ENCODE measurements at places on chromosomes 11 and 22.
A peak's percentile ranks its signal among the peaks of the same experiment; 100 is the strongest.

DNA sequence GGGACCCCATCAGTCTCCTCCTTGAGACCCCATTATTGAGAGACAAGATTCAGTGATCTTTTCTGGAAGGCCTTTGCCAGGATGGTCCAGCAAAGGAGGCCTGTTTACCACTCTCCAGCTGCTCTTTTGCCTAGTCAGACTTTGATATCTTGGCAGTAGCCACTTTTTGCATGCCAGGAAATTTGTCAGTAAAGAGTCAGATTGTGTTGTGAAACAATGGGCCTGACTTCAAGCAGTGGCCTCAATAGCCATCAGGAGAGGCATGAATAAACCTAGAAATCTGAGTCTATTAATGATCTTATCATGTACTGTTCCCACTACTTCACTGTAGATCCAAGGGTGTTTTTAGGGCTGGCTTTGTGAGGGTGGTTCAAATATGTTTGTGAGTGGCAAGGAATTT is 479.4 kb downstream of the JRKL start:
- DNase-seq, result no peak

DNA sequence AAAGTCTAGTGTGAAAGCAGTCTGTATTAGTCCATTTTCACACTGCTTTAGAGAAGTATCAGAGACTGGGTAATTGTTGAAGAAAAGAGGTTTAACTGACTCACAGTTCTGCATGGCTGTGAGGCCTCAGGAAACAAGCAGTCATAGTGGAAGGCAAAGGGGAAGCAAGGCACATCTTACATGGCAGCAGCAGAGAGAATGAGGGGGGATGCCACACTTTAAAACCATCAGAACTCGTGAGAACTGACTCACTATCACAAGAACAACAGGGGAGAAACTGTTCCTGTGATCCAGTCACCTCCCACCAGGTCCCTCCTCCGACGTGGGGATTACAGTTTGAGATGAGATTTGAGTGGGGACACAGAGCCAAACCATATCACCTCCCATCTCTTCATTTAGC is 13.8 kb upstream of the TUBA8 start:
- no peak for DNase-seq

DNA sequence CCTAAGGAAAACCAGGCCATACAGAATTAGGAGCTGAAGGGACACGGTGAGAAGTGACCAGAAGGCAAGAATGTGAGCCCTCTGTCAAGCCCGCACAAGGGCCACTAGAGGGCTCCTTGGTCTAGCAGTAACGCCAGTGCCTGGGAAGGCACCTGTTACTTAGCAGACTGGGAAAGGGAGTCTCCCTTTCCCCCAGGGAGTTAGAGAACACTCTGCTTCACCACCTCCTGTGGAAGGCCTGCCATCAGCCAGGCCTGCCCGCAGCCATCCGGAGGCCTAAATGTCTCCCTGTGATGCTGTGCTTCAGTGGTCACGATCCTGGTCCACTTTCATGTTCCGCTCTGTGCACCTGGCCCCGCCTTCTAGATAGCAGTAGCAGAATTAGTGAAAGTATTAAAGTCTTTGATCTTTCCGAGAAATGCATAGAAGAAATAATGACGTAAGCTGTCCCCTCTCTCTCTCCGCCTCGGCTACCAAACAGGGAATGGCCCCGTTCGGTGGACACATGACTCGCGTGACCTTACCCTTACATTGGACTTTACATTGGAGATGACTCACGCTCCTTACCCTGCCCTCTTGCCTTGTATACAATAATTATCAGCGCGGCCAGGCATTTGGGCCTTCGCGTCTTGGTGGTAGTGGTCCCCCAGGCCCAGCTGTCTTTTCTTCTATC is 10.7 kb upstream of the GSTP1 start:
- DNase-seq, result peak; percentile 58

DNA sequence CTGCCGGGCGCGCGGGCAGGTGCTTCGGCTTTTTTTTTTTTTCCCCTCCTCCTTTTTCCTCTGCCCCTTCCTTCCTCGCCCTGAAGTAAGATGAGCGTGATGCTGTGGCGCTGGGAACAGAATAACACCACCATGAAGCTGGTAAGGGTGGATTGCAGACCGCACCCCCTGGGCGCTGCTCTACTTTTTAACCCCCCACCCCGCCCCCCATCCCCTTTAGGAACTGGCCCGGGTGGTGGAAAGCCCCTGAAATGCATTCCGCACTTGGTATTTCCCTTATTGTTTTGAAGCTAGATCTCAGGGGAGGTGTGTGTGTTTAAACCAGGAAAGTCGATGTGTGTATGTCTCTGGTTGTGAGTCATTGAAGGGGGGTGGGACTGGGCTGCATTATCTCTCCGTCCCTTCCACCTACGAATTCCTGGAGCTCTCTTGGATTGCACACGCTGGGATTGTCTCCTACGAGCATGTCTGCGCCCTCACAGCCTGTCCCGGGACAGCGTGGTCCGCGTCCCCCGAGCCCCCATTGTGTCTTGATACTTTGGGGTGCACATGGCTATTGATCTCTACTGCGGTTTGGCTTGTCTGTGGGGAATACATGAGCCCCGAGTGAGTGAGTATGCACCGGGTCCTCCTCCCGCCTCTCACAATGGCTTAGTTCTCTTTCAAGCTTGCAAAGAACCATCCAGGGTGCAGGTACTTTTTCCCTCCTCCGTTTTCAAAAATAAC is 64.9 kb downstream of the NAV2 start:
- DNase-seq, result no peak

DNA sequence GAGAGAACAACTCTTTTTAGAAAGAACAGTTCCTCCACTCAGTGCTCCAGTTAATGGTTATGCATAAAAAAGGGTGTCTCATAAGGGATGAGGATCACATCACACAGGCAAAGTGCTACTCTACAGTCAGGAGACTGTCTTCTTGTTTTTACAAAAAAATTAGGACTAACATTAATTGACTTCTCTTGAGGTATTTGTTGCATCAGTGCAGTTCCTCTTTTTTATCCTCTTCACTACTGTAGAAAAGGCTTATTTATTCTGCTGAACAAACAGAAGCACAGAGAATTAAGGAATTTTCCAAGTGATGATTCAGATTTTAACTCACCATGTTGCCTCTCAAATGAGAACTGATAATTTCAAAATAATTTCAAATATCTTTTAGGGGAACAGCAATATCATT is 1.9 kb downstream of the MMP8 start:
- DNase-seq, result no peak

- no peak for DNase-seq
These were observed 67.9 kb downstream of the PIWIL4 start for GRCh38 chr11:94635072-94635471.

DNA sequence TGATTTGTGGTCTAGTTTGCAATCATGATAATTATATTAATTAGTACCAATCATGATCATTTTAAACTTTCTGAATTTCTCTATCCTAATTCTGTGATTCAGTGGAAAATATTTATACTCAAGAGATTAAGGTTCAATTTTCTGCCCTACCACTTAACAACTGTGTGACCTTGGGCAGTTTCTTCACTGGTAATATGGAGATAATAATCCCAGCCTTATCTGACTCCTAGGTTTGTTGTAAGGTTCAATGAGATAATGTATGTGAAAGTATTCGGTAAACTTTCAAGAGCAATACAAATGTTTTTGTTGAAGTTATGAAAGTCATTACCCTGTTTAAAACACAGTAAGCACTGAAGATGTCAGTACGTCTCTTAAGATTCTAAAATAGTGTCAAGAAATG is 36.3 kb downstream of the CSTPP1 start:
- DNase-seq, result no peak

GRCh38 chr22:40928657-40929056 is 22.5 kb upstream of the RBX1 start:
- no peak for DNase-seq

- no peak for DNase-seq
These were observed 14.5 kb downstream of the ROBO3 start for GRCh38 chr11:124879493-124880289.

GRCh38 chr11:104934594-104934993 is 33.8 kb downstream of the CASP4 start:
- no peak for DNase-seq

- no peak for DNase-seq
These were observed 2.5 kb upstream of the APOL4 start for GRCh38 chr22:36204001-36204631.

- DNase-seq, result no peak
These were observed 54.5 kb upstream of the RRAS2 start for GRCh38 chr11:14413307-14414069.

DNA sequence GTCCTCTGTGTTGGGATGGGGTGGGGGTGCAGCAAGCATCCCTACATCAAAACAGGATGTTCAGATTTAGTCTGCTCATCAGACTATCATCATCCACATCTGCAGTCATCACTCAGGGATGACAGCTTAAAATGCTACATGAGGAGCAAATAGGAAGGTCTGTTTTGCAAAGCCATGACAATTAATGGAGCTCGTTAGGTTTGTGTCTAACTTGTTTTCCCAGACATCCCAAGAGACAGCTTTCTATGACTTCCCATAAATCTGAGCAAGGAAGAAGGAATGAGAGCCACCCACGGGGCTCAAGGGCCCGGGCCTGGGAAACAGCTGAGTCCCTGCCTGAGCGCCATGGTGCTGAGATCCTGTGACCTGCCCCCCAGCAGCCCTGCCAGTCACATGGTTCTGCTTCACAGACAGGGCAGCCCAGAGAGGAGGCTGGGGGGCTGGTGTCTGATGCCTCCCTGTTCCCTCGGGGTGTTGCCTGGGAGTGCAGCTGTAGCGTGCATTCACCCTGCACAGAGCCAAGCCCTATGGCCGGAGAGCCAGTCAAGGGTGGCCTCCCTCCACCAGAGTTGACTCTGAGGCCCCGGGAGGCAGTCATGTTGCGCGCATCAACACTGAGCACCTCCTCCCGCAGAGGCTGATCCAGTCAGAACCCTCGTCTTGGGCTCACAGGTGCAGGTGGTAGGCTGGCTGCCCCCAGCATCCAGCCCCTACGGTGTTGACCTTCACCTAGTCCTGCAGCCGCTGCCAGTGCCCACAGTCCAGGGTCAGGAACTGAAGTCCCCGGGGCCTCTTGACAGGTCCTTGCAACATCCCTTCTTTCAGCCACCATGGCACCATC is 12.1 kb downstream of the DERL3 start:
- no peak for DNase-seq

DNA sequence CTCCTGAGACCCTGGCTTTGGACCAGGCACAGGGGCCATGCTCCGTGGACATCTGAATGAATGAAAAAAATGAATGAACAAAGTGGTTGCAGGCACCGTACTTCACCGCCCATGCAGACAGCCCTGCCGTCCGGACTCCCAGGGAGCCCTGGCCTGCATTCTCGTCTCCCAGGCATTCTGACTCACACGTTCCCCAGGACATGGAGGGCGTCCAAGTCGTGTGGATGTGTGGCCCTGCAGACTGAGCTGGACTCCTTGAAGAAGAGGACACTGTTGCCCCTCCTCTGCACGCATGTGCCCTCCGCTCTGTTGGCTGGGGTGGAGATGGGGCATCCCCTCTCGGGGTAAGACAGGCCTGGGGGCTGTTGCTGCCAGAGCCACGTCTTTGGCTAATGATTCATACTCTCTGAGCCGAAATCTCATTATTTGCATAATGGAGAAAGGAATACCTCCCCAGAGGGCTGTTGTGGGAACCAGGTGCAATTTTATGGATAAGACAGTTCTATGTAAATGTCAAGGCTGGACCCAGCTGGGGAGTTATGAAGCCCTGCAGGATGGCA is 49.7 kb downstream of the RTL6 start:
- peak; percentile 2 for DNase-seq

DNA sequence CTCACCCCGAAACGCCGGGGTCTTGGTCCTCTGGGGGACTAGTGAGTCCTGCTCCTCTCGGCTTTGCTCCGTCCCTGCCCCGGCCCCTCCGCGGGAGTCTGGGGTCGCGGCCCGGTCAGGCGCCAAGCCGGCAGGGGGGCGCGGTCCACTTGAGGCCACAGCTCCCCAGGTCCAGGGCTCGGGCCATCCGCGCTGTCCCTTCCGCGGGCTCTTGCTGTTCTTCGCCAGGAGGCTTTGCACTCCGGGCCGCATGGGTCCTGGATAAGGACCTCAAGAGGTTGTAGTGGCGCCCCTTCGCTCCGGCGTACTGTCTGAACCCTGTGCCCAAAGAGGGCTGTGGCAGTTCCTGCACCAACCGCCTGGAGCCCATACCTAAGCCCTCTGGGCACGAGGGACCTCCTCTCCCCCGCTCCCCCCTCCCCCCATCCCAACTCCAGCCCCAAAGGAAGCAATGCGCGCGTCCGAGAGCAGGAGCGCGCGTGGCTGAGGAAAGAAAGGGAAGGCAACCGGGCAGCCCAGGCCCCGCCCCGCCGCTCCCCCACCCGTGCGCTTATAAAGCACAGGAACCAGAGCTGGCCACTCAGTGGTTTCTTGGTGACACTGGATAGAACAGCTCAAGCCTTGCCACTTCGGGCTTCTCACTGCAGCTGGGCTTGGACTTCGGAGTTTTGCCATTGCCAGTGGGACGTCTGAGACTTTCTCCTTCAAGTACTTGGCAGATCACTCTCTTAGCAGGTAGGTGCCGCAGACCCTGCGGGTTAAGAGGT is at the start of gene ADM:
ADM (plus strand) TSS at position 579 of the 767 bp plus-strand sequence. CDS start 628 bp downstream, outside the sequence.
- peak; percentile 71 for DNase-seq

DNA sequence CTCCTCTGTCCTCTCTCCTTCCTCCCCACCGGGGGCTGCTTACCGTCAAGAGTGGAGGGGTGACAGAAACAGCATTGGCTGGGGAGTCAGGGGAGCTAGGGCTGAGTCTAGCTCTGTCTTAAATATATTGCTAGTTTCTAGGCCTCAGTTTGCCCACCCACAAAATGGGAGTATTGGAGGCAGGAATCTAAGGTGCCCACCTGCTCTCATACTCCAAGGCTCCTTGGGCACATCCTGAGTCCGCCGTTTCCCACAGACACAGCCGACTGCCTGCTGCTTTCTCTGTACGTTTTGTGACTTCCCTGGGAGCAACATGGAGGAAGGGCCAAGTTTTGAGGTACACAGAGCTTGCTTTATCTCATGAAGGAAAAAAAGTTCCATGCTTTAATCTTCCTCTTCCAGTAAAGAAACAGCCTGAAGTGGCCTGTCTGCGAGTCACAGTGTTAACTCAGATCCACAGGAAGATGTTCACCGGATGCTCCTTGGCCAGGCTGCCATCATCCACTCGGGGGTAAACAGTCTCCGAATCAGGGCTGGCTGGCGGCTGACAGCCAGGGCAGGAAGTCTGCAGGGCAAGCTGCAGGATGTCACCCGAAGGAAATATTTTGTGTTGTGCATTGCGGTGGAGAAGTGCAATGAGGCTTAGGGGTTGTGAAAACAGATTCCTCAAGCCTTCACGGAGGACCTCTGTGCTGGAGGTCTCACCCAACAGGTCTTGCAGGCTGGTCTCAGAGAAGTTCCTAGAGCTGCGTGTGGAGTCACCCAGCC is 11.0 kb upstream of the CERK start:
- no peak for DNase-seq

- DNase-seq, result no peak
These were observed 15.8 kb upstream of the ELFN2 start for GRCh38 chr22:37443086-37443485.

- no peak for DNase-seq
These were observed 1.9 kb downstream of the CD151 start for GRCh38 chr11:834371-835316.

- peak; percentile 79 for DNase-seq
These were observed 22.9 kb upstream of the ARHGAP8 start for GRCh38 chr22:44729391-44730021.

GRCh38 chr11:66336234-66337102 is at the start of gene RIN1:
Gene RIN1 (minus strand): TSS chr11:66336434. CDS start chr11:66336402, 32 bp downstream.
- peak; percentile 32 for DNase-seq

GRCh38 chr11:63511048-63511748 is 5.3 kb downstream of the LGALS12 start:
- no peak for DNase-seq

Measured in midbrain (tissue), 1 donor.